Temporal lobe (tissue), 4 donors: ENCODE measurements at places on chromosomes 5 and 9. TPM values are rescaled to one million over a fixed set of nuclear protein-coding genes. Genes with fewer than 3 reads are reported as not detected.

ADCY2 gene
- 30.2 TPM for total RNA-seq

PCDHA5 gene
- 6.6 TPM for total RNA-seq

BSPRY gene
- total RNA-seq, result 0.25 TPM

PCDHGA9 gene
- total RNA-seq, result 12.8 TPM

DOCK2 gene
- 2.0 TPM for total RNA-seq

CSF1R gene
- 6.4 TPM for total RNA-seq

FABP6 gene
- 2.2 TPM for total RNA-seq

PLEKHG4B gene
- total RNA-seq, result 4.7 TPM

SLC6A7 gene
- 1.5 TPM for total RNA-seq

MRPL22 gene
- total RNA-seq, result 19.9 TPM

GRXCR2 gene
- total RNA-seq, result not detected

SH3RF2 gene
- total RNA-seq, result 0.25 TPM

ZNF354C gene
- 43.8 TPM for total RNA-seq

TAF11L5 gene
- not detected for total RNA-seq

CTSV gene
- total RNA-seq, result 0.74 TPM

KCNN2 gene
- total RNA-seq, result 15.0 TPM

PFDN1 gene
- 45.5 TPM for total RNA-seq

RAB3C gene
- 33.9 TPM for total RNA-seq

EPB41L4A gene
- total RNA-seq, result 15.0 TPM

PCDHB3 gene
- 9.8 TPM for total RNA-seq

OLFM1 gene
- total RNA-seq, result 75.5 TPM

ANKRD34B gene
- 0.25 TPM for total RNA-seq

FBXL7 gene
- total RNA-seq, result 3.9 TPM

FOXD4 gene
- total RNA-seq, result 0.74 TPM

OR1J2 gene
- not detected for total RNA-seq

SPATA31E1 gene
- not detected for total RNA-seq

GABRA1 gene
- 19.4 TPM for total RNA-seq
